Sigmoid colon (tissue), 7 donors: ENCODE measurements at places on chromosomes 11 and 22. TPM values are rescaled to one million over a fixed set of nuclear protein-coding genes. Genes with fewer than 3 reads are reported as not detected.

GRCh38 chr11:60703374-60703773, 4.0 kb downstream of the MS4A8 start:
- no peak for DNase-seq
- no peaks in the 10 kb centered on the region for H3K27me3 ChIP-seq
- H3K27ac ChIP-seq, result no peak overlapping the region
- no peaks in the 10 kb centered on the region for H3K4me1 ChIP-seq
- no peaks in the 10 kb centered on the region for H3K36me3 ChIP-seq

DNA sequence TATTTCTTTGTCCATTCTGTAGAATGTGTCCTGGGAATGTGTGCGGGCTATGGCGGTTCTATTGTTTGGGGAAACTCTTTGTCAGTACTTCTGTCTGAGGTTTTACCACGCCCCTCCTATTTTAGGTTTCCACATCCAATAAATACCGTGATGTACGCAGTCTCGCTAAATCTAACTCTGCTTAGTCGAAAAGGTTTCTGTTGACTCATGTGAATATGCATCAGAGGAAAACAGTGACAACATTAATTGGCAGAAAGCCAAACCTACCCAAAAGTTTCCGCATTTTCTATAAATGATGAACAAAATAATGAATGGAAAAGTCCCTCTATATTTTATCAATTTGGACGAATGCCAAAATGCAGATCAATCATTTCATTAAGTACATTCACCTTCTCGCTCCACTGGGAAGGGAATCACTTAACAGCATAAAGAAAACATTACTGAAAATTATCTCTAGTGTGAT, 143.4 kb downstream of the MAML2 start:
- peaks cover 19% of the 10 kb centered on the region for H3K4me1 ChIP-seq
- H3K27ac ChIP-seq, result peak overlapping the region; percentile 67
- H3K36me3 ChIP-seq, result no peaks in the 10 kb centered on the region
- H3K4me3 ChIP-seq, result no peak overlapping the region

GRCh38 chr22:43421046-43421665, 9.3 kb downstream of the MPPED1 start:
- H3K27ac ChIP-seq, result no peak overlapping the region
- H3K4me3 ChIP-seq, result no peak overlapping the region
- H3K4me1 ChIP-seq, result no peaks in the 10 kb centered on the region
- H3K27me3 ChIP-seq, result peaks cover 48% of the 10 kb centered on the region

DNA sequence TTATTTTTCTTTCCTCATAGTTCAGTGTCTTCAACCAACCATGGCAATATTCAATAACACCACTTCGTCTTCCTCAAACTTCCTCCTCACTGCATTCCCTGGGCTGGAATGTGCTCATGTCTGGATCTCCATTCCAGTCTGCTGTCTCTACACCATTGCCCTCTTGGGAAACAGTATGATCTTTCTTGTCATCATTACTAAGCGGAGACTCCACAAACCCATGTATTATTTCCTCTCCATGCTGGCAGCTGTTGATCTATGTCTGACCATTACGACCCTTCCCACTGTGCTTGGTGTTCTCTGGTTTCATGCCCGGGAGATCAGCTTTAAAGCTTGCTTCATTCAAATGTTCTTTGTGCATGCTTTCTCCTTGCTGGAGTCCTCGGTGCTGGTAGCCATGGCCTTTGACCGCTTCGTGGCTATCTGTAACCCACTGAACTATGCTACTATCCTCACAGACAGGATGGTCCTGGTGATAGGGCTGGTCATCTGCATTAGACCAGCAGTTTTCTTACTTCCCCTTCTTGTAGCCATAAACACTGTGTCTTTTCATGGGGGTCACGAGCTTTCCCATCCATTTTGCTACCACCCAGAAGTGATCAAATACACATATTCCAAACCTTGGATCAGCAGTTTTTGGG, at the start of gene OR51T1:
TSS of gene OR51T1 (plus strand) at position 41 of the 641 bp plus-strand sequence. CDS start at position 41, 0 bp downstream.
- H3K27me3 ChIP-seq, result no peaks in the 10 kb centered on the region
- no peak for DNase-seq
- H3K27ac ChIP-seq, result no peak within 1 kb of the TSS
- H3K36me3 ChIP-seq, result no peaks in the 10 kb centered on the region

- no peaks in the 10 kb centered on the region for H3K36me3 ChIP-seq
- no peaks in the 10 kb centered on the region for H3K27me3 ChIP-seq
- H3K27ac ChIP-seq, result no peak overlapping the region
- no peaks in the 10 kb centered on the region for H3K4me1 ChIP-seq
- DNase-seq, result no peak
Observed at GRCh38 chr11:117541211-117541610, 213.6 kb downstream of the CEP164 start.

DNA sequence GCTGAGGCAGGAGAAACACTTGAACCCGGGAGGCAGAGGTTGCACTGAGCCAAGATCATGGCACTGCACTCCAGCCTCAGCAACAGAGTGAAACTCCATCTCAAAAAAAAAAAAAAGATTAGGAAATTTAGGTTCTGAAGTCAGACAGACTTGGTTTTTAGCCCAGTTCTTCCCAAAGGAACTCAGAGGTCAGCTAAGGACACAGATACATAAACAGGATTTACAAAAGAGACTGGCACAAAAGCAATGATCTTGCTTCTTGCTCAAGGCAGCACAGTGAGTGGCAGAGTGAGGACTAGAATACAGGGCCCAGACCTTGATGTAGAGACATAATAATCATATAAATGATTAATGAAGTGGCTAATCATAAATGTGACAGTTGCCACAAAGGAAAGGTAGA, 25.4 kb upstream of the RRAS2 start:
- DNase-seq, result no peak
- no peak overlapping the region for H3K4me3 ChIP-seq
- no peaks in the 10 kb centered on the region for H3K36me3 ChIP-seq
- no peaks in the 10 kb centered on the region for H3K27me3 ChIP-seq

DNA sequence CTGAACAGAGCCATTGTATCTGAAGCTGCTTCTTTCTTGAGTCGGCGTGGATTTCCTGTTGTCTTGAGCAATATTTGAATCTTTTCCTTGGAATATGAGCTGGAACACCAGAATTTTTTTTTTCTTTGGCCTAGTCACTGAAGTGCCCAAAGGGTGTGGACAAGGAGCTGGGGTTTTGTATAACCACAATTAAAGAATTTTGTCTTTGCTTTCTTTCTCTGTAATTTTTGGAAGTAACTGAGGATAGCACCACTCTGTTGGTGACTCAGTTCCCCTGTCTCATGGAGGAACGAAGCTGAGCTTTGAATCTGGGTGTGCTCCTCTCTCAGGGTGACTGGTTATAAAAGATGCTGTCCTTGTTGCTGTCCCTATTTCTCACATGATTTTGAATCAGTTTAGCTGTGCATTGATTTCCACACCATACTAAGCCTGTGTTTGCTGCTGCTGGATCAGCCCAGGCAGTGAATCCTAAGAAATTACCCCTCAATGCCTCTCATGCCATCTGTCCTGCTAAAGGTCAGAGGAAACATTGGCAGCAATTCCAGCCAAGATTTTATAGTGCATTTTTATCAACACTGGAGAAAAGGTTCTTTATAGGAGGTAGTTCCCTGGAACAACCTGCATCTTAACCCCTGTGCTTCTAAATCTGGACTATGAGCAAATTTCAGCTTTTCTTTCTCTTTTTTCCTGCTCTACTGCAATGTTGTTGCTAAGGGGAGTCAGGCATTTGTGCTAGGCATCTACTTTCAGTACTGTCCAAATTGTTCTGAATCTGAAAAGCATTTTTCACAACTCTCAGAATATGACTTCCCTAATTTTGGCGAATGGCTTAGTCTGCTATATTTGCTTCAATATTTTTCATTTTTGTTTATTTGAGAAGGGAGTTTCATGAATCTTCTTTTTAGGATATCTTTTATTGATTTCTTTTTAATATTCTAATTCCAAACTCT, 540.8 kb downstream of the SOX6 start:
- DNase-seq, result no peak
- peaks cover 24% of the 10 kb centered on the region for H3K4me1 ChIP-seq
- H3K36me3 ChIP-seq, result no peaks in the 10 kb centered on the region
- H3K4me3 ChIP-seq, result no peak overlapping the region
- no peaks in the 10 kb centered on the region for H3K27me3 ChIP-seq
- no peak overlapping the region for H3K27ac ChIP-seq

DNA sequence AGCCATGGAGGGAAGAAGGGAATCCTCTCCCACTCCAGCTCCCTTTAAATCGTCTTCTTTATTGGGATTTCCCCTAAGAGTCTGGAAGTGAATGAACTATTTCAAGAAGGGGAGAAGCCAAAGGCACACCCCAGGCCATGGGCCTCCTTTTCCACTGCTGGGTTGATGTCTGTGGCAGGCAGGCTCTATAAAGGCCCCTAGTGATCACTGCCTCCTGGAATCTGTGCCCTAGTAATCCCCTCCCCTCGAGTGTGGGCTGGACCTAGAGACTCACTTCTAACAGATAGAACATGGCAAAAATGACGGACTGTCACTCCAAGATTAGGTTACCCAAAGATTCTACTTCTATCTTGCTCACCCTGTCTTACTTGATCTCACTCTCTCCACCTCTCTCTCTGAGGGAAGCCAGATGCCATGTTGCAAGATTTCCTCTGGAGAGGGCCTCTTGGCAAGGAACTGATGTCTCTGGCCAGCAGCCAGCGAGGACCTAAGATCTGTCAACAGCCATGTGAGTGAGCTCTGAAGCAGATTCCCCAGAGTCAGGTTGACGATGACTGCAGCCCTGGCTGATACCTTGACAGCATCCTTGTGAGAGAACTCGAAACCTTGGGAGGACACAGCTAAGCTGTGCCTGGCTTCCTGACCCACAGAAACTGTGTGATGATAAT, 444.8 kb downstream of the SOX6 start:
- H3K36me3 ChIP-seq, result no peaks in the 10 kb centered on the region
- no peak overlapping the region for H3K27ac ChIP-seq
- H3K4me1 ChIP-seq, result no peaks in the 10 kb centered on the region
- no peak for DNase-seq
- no peak overlapping the region for H3K4me3 ChIP-seq

DNA sequence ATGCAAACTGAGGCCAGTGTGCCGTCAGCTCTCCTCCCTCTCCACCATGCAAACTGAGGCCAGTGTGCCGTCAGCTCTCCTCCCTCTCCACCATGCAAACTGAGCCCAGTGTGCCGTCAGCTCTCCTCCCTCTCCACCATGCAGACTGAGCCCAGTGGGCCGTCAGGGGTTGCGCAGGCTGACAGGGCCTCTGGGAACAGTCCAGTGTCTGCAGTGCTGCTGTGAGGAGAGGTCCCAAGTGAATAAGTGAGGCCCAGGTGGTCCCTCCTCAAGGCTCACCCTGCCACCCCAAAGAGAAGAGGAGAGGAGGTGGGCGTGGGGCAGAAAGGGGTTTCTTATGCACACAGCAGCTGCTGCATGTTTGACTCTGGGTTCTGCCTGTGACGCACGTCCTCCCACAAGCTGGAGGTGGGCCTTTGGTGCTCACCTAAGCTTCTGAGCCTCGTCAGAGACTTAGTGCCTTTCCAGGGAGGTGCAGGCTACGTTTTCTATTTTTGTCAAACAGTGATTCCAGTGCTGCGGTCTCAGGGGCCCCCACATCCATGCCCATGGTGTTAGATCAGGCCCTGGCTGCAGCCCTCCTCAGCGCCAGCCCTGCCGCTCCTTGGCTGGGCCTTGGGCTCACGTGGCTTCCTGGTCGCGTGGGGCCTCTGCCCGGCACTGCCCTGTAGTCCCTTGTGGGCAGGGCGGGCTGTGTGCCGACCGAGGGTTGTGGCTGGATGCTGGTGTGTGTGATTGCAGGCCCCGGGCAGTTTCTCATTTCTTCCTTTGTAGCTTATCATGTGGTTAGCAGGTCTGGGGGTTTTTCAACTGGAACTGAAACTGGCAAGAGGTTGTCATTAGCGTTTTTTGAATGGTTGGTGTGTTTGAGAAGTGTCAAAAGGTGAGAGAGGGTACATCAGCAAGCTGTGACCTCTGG, 7.1 kb downstream of the TPCN2 start:
- DNase-seq, result peak; percentile 82
- peaks cover 60% of the 10 kb centered on the region for H3K36me3 ChIP-seq
- peaks cover 46% of the 10 kb centered on the region for H3K4me1 ChIP-seq
- H3K27me3 ChIP-seq, result no peaks in the 10 kb centered on the region
- H3K27ac ChIP-seq, result peak overlapping the region; percentile 26
- H3K4me3 ChIP-seq, result no peak overlapping the region

- no peaks in the 10 kb centered on the region for H3K36me3 ChIP-seq
- no peak overlapping the region for H3K4me3 ChIP-seq
- DNase-seq, result no peak
- H3K27me3 ChIP-seq, result no peaks in the 10 kb centered on the region
Observed at GRCh38 chr11:111047374-111047773, 198.2 kb upstream of the POU2AF2 start.

GRCh38 chr11:133070791-133071190, 461.5 kb downstream of the OPCML start:
- no peaks in the 10 kb centered on the region for H3K4me1 ChIP-seq
- no peak for DNase-seq
- H3K27ac ChIP-seq, result no peak overlapping the region
- H3K4me3 ChIP-seq, result no peak overlapping the region
- peaks cover 26% of the 10 kb centered on the region for H3K27me3 ChIP-seq

GRCh38 chr11:8693010-8693551, 10.5 kb downstream of the RPL27A start:
- peaks cover 12% of the 10 kb centered on the region for H3K4me1 ChIP-seq
- H3K27me3 ChIP-seq, result no peaks in the 10 kb centered on the region
- H3K27ac ChIP-seq, result no peak overlapping the region
- peaks cover 61% of the 10 kb centered on the region for H3K36me3 ChIP-seq
- H3K4me3 ChIP-seq, result no peak overlapping the region

- no peaks in the 10 kb centered on the region for H3K36me3 ChIP-seq
- DNase-seq, result peak; percentile 62
- no peak overlapping the region for H3K4me3 ChIP-seq
- H3K27me3 ChIP-seq, result no peaks in the 10 kb centered on the region
- peak overlapping the region; percentile 51 for H3K27ac ChIP-seq
Observed at GRCh38 chr11:130208241-130209127, 48.9 kb downstream of the ST14 start.

- DNase-seq, result peak; percentile 85
- H3K27ac ChIP-seq, result peak overlapping the region; percentile 86
- H3K4me3 ChIP-seq, result peak overlapping the region; percentile 53
- H3K27me3 ChIP-seq, result no peaks in the 10 kb centered on the region
- no peaks in the 10 kb centered on the region for H3K36me3 ChIP-seq
Observed at GRCh38 chr22:35894937-35895708, 133.5 kb downstream of the RBFOX2 start.

GRCh38 chr11:67252831-67253239, 13.4 kb upstream of the GRK2 start:
- H3K27me3 ChIP-seq, result no peaks in the 10 kb centered on the region
- no peaks in the 10 kb centered on the region for H3K4me1 ChIP-seq
- DNase-seq, result peak; percentile 67
- no peak overlapping the region for H3K4me3 ChIP-seq

GRCh38 chr11:96307776-96308140, 35.2 kb downstream of the MAML2 start:
- peak overlapping the region; percentile 81 for H3K27ac ChIP-seq
- H3K4me3 ChIP-seq, result peak overlapping the region; percentile 34
- no peaks in the 10 kb centered on the region for H3K36me3 ChIP-seq
- peaks cover 41% of the 10 kb centered on the region for H3K4me1 ChIP-seq
- H3K27me3 ChIP-seq, result no peaks in the 10 kb centered on the region
- no peak for DNase-seq

Gene TEX12
- not detected for total RNA-seq

Gene VSIG10L2
- not detected for total RNA-seq

Gene CYTH4
- 8.9 TPM for total RNA-seq

Gene ALDH3B2
- total RNA-seq, result not detected

Gene AASDHPPT
- 35.0 TPM for total RNA-seq

Gene C11orf91
- total RNA-seq, result not detected

Gene RIN1
- total RNA-seq, result 0.68 TPM

Gene CCDC116
- 0.33 TPM for total RNA-seq

Gene ACR
- not detected for total RNA-seq

Gene KIF18A
- total RNA-seq, result 0.49 TPM

Gene SPTBN2
- total RNA-seq, result 4.3 TPM
